ENCODE measurements at places on chromosomes 5 and 9.

DNA sequence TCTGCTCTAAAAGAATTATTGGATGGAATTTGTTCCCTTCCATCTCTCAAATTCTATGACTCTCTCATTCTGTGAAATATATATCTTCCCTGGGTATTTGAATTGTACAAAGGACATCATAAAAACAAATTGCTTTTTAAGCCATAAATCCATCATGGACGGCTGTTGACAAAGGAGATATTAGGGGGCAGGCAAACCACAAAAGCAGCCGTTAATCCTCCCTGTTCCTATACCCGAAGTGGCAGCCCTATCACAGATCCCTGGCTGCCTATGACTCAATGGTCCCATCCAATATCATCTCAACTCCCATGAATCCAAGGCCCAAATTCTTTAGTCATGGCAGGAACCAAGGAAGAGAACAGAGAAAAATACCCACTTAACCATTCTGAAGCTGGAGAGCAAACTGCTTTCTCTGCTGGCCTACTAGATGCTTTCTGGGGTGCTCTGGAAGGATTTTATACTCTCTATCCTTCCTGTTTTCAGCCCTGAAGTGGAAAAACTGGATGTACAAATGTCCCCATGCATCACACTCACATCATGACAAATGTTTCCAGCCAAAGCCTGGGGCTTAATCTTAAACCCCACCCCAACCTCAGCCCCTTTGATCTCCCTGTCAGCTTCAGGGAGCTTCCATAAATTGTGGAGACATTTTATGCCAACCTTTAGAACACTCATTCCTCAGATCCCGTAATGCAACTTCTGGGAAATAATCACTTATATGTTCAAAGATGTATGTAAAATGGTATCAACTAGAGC, 59.5 kb downstream of the FAM114A2 start:
- DNase-seq = no peak

GRCh38 chr5:3348576-3349535, 246.8 kb upstream of the IRX1 start:
- no peak for DNase-seq

DNA sequence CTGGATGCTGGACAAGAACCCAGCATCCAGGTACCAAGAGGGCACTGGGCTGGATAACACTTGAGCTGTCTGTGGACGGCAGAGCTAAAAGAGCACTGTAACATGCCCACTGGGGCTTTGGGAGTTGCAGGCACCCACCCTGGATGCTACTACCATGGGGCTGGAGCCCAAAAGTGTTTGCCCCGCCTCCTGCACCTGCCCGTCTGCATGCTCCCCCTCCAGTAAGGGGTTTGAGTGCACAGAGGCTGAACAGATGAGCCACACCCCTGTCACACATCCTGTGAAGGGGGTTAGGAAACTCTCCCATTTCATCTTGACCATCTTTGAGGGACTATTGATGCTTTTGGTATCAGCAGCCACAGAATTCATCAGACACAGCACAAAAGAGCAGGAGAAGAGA, 69.0 kb downstream of the LIX1 start:
- no peak for DNase-seq

GRCh38 chr5:36417221-36417620, 115.5 kb upstream of the RANBP3L start:
- no peak for DNase-seq

GRCh38 chr5:152488869-152489268, 83.8 kb upstream of the NMUR2 start:
- DNase-seq = no peak

DNA sequence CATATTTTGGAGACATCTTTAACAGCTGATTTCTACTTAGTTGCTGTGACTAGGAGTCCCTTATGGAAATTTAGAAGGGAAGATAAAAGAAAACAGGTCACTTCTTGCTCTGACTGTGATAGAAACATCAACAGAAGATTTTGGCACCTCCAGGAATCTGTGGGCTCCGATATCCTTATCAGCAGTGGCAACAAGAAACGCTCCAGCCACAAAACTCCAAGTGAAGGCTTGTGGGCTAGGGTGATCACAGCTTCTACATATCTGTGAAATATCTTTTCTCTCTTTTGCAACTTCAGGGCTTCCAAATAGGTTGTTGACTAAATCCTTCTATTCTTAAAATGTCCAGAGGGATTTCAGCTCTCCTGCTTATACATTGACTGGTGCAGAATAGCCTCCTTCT, 1625.5 kb upstream of the CDH6 start:
- no peak for DNase-seq

GRCh38 chr5:66232275-66232674, 88.2 kb downstream of the SREK1 start:
- DNase-seq = no peak

- no peak for DNase-seq
These were observed 130.5 kb downstream of the MVB12B start for GRCh38 chr9:126457175-126457547.

GRCh38 chr5:160565376-160565775, 143.7 kb downstream of the PTTG1 start:
- no peak for DNase-seq

DNA sequence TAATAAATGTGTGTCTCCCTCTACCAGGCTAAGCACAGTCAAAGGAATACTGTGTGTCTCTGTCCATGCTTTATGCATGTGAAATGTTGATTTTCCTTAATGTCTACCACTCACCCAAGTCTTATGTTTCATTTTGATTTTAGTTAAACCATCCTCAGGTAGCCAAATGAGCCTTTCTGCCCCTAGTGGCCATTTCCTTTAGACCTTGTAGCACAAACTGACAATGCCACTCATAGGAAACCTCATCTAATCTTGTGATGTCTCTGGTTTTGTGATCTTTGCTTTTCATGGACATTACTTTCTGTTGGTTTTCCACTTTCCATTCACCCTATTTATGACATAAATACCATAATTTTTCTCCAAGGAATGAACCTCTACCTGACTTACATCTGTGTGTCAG, 820.8 kb downstream of the MAT2B start:
- no peak for DNase-seq

- DNase-seq = no peak
These were observed 2.5 kb upstream of the NME5 start for GRCh38 chr5:138141734-138142133.

DNA sequence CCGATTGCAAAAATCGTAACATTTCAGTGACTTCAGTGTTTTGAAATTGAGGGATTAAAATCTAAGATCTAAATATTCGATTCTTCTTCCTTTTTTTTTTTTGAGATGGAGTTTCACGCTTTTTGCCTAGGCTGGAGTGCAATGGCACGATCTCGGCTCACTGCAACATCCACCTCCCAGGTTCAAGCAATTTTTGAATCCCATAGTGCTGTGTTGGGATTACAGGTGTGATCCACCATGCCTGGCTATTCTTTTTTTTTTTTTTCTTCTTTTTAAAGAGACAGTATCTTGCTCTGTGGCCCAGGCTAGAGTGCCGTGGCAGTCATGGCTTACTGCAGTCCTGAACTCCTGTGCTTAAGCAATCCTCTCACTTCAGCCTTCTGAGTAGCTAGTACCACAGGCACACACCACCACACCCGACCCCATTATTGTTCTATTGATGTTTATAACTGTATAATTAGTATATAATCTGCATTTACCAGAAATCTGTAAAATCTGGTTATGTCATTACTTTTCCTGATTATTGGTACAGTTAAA, 42.7 kb downstream of the NSD1 start:
- no peak for DNase-seq

GRCh38 chr9:110089681-110090370, 118.1 kb downstream of the C9orf152 start:
- no peak for DNase-seq

- no peak for DNase-seq
These were observed 239.5 kb downstream of the MCTP1 start for GRCh38 chr5:95045181-95045965.

DNA sequence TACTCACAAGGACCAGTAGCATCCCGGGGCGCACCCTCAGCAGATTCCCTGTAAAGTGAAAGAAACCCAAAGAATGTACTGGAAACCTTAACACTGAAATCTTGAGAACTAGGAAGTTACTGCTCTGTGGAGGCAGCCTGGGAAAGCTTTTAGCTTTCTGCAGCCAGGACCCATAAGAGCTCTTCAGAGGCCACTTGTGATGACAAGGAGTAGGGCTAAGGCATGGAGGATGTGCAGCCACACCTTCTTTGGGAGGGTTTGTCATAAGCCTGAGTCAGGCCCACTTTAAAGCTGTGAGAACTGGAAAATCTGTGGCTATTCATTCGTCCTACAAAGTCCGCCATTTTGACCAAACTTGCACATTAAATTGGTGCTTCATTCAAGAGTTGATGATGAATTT, 291.1 kb upstream of the TLE4 start:
- DNase-seq = no peak

DNA sequence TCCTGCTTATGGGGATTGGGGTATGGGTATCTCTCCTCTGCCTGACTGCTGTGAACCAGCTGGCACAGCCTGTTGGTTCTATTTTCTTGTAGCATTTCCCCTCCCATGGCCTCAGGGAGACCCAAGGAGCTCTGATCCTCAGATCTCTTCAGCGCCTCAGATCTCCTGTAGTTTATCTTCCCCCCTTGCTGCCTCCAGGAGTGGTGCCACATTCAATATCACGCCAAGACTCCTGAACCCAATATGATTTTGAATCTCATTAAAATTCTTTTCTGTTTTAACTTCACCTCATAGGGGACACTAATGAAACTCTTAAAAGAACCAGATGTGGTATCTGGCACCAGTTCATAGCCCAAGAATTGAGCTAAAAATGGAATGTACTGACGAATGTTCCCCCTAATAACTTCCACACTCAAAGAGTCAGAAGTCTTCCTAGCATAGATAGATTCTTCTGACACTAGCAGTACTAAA, 59.6 kb upstream of the LIFR start:
- DNase-seq = no peak

GRCh38 chr9:16618524-16618923, 251.9 kb downstream of the BNC2 start:
- DNase-seq = no peak

DNA sequence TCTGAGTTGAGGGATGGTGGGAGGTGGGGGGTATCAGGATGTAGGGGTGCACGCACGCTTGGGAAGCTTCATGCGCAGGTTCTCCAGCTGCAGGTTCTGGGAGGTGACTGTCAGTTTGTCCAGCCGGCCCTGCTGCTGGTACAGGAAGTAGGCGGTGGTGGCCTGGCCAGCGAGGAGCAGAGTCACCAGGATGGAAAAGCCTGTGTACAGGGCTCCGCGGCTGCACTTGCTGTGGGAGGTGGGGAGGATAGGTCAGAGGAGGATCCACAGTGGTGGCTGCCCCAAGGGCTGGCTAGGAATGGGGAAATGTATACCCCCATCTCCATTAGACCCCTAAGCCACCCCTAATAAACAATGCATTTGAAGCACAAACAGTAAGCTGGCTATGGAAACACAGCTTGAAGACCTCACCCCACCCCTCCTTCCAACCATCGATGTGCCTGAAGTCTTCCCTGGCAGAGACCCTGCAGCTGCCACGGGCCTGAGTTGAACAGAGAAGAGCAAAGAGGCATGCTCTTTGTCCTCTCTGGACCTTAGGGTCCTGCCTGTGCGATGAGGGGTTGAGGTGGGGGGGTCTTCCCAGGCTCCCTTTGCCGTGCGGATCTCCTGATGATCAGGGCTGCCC, 5.5 kb downstream of the CD74 start:
- no peak for DNase-seq

GRCh38 chr5:2569774-2570542, 181.5 kb downstream of the IRX2 start:
- no peak for DNase-seq

DNA sequence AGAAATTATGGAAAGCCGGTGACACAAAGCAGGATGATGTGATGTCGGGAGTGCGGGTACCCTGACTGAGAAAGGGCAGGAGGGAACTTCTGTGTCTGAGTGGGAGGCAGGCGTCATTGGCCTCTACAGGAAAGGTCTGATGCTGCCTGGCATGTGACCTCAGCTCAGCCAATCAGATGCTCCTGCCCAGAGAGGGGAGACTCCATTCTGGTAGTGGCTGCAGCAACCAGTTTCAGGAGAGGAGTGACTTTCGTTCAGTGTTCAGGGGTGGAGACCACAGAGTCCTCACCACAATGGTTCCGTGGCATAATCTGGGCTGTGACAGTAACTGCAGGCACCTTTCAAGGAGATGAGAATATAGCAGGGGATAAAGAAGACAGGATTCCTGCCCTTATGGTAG, 6.7 kb upstream of the SFXN1 start:
- no peak for DNase-seq

DNA sequence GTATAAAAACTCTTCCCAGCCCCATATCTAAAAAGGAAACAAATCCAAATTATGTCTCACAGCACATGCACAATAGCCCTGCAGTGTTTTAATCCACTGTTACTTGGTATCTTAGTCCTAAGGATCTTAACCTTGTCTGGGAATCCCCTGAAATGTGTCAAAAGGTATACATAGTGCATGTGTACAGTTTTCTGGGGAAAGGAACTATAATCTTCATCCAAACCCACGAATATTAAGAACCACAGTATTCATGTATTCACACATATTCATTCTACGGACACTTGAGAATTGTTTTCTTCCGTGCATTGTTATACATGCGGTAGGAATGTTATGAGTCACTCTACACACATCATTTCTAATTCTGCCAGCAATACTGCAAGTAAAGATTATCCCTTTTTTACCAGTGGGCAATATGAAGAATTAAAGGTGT, 47.8 kb upstream of the SNX2 start:
- DNase-seq = no peak

DNA sequence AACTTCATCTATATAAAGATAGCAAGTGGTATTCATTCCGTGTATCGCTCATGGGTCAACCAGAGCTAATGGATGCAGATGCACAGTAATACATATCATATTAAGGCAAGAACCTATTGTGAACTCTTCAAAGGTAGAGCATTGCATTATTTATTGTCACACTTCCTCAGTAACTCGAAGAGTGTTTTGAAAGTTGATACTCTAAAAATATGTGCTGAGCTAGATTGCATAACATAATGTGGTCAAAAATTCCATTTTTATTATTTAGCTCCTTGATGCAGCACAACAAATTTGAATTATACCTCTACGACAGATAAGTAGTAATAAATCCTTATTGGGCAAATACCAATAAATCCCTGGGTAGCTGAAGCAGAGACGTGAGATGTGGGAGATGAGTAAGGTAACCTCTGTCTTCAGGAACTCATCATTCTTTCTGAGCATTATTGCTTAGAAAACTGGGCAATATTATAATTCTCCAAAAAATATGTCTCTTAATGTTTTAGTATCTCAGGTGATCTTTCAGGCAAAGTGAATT, 70.3 kb downstream of the CDH18 start:
- DNase-seq = no peak

DNA sequence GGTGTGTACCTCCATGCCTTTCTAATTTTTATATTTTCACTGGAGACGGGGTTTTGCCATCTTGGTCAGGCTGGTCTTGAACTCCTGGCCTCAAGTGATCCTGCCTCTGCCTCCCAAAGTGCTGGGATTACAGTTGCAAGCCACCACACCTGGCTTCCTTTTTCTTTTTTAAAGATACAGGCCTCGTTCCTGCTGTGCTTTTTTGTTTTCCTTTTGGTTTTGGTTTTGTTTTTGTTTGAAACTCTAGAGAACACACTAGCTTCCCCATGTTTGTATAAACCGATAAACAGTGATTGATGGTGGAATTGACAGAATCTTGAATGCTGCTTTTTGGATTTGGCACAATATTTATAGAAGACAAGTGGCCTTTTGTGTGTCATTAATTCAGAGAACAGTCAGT, 1603.4 kb downstream of the MAT2B start:
- DNase-seq = no peak
